Activated naive CD8-positive, alpha-beta T cell treated with anti-CD3 and anti-CD28 coated beads, Interleukin-2, amount 50 U/mL, for 16 hours (primary cell): ENCODE measurements at places on chromosomes 4 and X.

- no peak for DNase-seq
Observed at GRCh38 chr4:25953740-25954139, 39.7 kb downstream of the SMIM20 start.

DNA sequence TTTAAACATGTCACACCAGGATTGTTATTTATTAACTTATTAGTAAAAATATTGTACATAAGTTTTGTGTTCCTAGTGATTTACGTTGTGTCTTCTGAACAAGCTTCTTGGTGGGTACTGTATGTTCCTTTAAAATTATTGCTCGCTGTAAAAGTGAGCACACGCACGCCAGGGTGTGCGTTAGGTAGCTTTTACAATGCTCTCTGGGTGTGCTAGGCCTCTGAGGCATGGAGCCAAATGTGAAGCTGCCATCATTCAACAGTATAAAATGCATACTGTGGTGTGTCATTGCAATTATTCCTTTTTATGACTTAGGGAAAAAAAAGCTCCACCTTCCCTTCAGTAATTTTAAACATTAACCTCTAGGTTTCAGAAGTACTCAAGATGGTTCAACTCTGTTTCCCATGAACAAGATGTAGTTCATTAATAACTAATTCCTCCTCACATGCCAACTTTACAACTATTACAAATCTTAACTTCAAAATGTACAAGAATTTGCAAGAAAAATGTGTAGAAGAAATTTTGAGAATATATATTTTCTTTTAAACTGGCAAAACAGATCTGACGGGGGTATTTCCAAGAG lies 42.4 kb downstream of the ATOH1 start:
- no peak for DNase-seq

DNA sequence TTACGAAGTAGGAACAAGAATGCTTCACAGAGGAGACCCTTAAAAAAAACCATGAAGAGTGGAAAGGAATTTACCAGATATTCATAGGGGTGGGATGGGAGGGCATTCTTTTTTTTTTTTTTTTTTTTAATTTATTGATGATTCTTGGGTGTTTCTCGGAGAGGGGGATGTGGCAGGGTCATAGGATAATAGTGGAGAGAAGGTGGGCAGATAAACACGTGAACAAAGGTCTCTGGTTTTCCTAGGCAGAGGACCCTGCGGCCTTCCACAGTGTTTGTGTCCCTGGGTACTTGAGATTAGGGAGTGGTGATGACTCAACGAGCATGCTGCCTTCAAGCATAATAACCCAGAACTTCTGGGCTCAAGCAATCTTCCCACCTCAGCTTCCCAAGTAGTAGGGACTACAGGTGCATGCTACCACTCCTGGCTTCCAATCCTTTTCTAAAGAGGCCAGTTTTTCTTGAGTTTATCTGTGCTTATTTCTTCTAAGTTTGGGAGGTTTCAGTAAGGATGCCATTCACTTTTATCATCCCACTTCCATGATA lies 65.9 kb upstream of the OGT start:
- DNase-seq = no peak

- no peak for DNase-seq
Observed at GRCh38 chr4:180578175-180578574, 1665.0 kb upstream of the TENM3 start.

DNA sequence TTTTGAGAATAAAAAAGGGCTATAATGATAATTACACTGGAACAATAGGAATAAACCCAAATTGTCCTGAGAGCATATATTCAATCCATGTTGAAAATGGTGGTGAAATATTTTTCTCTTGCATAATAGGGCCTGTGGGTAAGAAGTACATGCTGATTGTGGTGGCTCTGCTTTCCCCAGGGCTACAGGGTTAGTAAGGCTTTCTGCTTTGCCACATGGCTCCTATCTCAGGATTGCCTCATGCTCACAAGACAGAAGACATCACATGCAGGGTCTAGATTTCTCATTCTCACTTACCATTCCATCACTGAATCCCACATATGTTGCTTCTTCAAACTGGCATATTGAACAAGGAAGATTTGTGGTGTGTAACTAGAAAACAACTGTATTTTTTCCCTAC lies 12.4 kb upstream of the VEGFC start:
- DNase-seq = no peak

DNA sequence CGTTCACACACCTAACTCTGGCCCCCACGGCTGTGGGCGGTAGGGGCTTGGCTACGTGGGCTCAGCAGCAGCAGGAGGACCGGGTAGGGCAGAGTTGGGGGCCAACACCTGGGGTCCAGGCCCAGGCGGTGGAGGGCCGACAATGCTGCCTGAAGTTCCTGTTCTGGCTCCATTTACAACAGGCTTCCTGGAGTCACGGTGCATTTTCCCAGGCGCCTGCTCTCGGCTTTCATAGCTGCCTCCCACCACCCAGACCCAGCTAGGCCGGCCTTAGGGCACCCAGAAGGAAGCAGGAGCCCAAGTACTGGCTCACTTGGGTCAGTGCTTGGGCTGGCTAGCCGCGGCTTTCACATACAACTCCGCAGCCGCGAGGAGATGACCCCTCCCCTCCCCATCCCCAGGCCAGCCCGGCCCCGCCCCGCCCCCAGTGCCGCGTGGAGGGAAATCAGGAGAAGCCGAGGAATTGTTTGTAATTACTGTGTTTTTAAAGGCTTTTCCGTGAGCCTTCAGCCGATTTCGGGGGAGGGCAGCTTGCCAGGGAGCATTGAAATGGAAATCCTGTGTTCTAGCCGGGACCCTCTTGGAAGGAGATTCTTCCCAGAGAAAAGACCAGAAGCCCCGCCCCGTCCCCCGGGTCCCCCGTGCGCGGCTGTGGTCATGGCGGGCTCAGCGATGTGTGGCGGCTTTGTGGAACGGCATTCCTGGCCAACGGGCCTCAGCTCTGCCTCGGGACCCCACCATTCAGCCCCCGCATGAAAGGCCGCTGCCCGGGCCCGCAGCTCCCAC lies 28.5 kb downstream of the PJA1 start:
- DNase-seq = no peak

- no peak for DNase-seq
Observed at GRCh38 chr4:22460266-22460665, 55.6 kb downstream of the ADGRA3 start.

- DNase-seq = no peak
Observed at GRCh38 chrX:20221902-20222301, 44.8 kb downstream of the RPS6KA3 start.
